ENCODE measurements at places on chromosomes 5 and 9.

GRCh38 chr5:60077292-60077691 lies 183.8 kb upstream of the PDE4D start:
- no peak for DNase-seq

DNA sequence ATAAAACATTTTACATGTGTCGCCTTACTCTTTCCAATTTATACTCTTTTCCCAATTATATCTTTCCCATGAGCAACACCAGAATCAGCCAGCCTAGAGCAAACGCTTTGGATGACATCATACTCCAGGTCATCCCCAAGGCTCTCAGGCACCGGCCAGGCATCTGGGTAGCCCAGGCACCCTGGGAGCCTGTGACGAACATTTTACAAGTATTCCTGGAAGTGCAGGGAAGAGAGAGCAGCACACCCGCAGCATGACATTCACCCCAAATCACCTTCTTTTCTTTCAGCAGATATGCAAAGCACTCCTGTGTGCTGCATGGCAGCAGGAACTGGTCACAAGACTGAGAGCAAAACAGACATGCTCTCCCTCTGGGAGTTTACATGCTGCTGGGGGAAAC lies 75.7 kb upstream of the SMIM23 start:
- no peak for DNase-seq

DNA sequence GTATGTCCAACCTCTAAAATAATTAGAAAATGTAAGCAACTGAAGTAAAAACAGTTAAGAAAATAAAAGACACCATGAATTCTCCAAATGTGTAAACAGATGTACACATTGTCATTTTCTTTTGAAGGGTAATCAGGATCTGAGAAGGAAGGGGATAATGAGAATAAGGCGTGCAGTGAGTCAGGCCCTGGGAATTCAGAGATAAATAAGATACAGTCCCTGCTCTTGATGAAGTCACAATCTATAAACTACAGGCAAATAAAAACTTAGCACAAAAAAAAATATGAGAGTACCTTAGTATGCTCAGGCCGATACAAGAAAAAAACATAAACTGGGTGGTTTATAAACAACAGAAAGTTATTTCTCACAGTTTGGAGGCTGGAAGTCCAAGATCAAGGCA lies 315.3 kb downstream of the DNAH5 start:
- no peak for DNase-seq

- no peak for DNase-seq
Observed at GRCh38 chr5:16271851-16272250, 92.3 kb upstream of the MARCHF11 start.

- DNase-seq, result no peak
Observed at GRCh38 chr5:176441921-176442323, 6.3 kb upstream of the FAF2 start.

GRCh38 chr9:10903969-10904368 lies 291.2 kb upstream of the PTPRD start:
- DNase-seq, result no peak

DNA sequence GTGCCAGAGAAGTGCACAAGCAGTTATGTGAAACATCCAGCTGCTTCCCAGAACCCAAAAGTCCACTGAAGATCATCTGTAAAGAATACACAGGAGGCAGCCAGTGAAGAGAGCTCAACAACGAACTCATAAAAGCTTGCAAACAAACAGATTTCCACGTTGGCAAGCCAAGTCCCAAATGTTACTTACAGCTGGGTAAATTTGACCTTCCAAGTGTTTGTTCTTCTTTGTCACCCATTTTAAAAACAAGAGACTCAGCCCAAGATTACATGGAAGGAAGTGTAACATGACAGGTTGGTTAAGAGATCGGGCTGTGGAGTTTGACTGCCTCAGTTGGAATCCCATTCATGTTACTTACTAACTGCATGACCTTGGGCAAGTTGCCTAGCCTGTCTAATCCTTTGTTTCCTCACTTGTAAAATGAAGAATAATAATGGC lies 174.9 kb upstream of the PAPPA start:
- DNase-seq, result no peak

- DNase-seq, result no peak
Observed at GRCh38 chr5:155047818-155048217, 34.3 kb downstream of the KIF4B start.

- DNase-seq, result no peak
Observed at GRCh38 chr9:68668127-68668526, 36.9 kb upstream of the PIP5K1B start.

- DNase-seq, result no peak
Observed at GRCh38 chr5:83925321-83925954, 204.8 kb upstream of the HAPLN1 start.

DNA sequence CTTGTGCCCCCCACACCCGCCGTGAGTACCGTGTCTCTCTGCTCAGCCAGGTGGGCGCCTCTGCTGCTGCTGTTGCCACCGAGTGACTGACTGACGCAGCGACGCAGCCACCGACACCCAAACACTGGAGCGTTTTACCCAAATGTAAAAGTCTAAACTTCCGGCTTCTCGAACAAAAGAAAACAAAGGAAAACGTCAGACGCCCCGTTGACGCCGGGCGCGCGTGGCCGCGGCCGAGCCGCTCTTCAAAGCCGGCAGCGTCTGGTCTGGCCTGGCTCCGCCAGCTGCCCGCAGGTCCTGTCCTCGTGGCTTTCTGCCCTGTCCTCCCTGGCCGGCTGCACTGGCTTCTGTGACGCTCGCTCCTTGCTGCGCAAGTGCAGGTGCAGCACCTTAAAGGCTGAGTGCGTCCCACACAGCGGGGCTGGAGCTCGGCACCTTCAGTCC lies 41.4 kb upstream of the CLPTM1L start:
- no peak for DNase-seq

- DNase-seq, result no peak
Observed at GRCh38 chr9:106172265-106172664, 477.9 kb downstream of the TMEM38B start.

DNA sequence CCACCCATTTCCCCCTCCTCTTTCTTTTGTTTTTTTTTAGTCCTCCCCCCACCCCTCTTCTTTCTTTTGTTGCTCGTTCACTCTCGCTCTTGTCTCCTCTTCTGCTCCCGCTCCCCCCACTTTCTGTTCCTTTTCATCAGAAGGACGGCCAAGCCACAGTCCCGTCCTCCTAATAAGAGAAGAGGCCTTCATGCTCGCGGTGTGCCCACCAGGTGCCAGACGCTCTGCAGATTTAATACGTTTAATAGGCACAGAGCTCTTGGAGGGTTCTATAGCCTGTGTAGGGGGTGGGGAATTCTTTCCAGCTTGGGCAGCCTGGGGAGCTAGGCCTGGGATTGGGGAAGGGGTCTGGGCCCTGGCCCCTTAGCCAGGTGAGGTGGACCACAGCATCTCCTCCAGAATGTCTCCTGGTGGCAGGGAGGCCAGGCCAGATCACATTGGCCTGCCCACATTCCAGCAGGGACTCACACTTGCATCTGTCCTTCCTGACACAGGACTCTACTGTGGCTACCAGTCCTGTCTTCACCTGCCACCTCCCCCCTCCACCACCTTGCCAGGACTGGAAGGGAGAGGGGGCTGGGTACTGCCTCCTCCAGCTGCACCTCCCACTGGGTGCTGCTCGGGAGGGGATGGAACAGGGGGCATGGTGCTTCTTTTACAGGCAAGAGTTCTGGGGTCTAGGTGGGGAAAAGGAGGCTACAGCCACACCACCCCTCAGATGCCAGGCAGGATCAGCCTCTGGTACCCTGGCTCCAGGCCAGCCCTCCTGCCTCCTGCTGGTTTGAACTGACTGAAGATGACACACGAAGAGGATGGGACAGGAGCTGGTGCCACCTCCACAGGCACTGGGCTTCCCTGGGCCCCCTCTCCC lies 6.1 kb upstream of the BARX1 start:
- DNase-seq, result no peak

GRCh38 chr5:129960831-129961230 lies 56.6 kb downstream of the CHSY3 start:
- DNase-seq, result no peak

GRCh38 chr5:165521816-165522610 lies 2016.6 kb downstream of the MAT2B start:
- no peak for DNase-seq

DNA sequence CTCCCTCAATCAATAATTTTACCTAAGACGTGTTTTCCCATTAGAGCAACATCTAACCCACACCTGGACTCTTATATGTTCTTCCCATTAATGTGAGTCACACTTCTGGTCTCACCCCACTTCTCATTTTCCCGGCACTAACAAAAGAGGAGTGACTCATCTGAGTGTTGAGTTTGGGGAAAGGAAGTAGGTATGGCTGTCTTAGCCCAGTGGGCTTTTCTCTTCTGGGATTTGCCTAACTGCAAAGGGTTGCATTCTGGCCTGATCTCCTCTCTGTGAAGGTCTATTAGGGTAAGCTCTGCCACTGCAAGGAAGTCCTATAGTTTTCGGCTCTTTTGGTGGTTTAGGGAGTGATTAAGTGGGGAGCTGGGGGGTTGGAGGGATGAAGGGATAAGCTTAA lies 195.6 kb downstream of the KIAA0825 start:
- no peak for DNase-seq

DNA sequence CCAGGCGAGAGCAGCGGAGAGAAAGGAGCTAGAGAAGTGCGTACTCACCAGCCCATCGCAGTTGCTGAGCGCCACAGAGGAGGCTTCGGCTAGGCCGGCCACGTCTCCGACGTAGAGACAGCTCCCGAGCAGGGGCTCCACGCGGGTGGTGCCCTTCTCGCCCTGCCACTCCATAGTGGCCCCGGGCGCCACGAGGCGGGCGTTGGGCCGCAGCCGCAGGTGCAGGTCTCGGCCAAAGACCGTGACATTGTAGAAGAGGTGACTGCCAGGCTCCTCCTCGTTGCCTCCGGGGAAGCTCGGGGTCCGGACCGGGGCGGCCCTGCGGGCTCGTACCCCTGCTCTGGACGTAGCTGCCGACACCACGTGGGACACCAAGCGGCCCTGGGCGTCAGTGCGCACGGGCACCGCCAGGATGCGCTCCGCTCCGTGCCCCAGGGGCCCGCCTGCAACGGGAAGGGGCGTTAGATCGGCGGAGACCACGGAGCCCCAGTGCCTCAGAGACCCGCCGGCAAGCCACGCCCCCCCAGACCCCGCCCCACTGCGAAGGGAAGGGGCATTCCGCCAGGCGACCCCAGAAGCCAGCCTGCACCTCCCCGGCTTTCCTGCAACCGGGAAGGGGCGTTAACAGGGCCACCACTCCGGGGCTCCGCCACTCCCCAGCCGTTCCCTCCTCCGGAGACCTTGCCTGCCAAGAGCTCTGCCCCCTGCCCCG lies 1.4 kb downstream of the ADAMTS2 start:
- DNase-seq, result no peak

GRCh38 chr9:130239363-130239695 lies 26.2 kb upstream of the HMCN2 start:
- DNase-seq, result no peak

DNA sequence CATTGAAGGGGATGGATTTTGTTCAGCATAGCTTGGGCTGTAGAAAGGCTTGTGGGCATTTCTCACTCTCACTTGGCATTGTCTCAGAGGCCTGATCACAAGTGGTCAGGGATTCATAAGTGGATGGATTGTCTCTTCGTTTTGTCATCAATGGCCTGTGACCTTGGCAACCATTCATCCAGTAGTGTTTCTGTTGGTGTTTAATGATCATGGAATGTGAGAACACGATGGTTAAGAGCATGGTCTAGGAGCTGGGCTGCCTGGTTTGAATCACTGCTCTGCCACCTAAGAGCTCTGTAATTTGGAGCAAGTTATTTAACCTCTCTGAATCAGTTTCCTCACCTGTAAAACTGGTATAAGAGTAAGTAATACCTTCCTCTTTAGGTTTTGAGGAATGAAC lies 430.1 kb upstream of the MEF2C start:
- no peak for DNase-seq

DNA sequence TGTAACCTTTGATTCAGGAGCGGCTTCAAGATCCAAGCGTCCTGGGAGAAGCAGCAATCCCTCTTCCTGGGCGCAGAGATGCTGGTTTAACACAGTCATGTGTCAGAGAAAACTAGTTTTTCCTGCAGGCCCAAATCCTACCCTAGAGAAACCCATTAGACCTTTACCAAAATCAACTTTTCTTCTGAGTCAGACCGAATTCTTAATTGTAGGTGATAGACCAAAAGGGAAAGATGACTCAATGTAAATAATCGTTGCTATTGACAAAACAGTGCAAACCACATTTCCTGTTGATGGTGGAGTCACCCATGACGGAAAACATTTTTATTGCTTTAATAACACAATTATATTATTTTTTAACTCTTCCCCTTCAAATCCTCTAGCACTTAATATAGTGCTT lies 40.1 kb downstream of the SLC1A1 start:
- DNase-seq, result no peak

- DNase-seq, result no peak
Observed at GRCh38 chr9:120663380-120663779, 50.9 kb downstream of the MEGF9 start.

GRCh38 chr9:130663258-130663976 lies 977 bp upstream of the PRDM12 start:
- no peak for DNase-seq

DNA sequence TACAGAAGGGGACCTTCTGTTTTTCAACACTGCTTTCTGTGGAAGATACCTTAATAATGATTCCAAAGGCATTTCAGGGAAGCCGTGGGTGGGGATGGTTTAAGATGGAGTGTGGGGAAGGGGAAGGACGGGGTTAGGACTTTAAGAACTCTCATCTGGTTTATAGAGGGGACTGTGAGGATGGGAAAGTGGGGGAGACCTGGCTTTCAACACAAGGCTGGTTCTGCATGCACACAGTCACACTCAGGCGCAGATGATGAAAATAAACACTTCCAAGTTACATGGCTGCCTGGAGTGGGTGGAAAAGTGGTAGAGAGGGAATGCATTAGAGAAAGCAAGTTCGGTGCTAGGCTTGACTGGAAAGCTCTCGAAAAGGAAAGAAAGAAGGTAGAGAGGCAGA lies 4.9 kb downstream of the MSANTD3 start:
- no peak for DNase-seq

GRCh38 chr5:146240951-146241350 lies 37.5 kb downstream of the RBM27 start:
- no peak for DNase-seq

- DNase-seq, result no peak
Observed at GRCh38 chr9:78314953-78315870, 18.3 kb downstream of the PSAT1 start.

- no peak for DNase-seq
Observed at GRCh38 chr9:122151267-122151828, 8.2 kb downstream of the NDUFA8 start.

DNA sequence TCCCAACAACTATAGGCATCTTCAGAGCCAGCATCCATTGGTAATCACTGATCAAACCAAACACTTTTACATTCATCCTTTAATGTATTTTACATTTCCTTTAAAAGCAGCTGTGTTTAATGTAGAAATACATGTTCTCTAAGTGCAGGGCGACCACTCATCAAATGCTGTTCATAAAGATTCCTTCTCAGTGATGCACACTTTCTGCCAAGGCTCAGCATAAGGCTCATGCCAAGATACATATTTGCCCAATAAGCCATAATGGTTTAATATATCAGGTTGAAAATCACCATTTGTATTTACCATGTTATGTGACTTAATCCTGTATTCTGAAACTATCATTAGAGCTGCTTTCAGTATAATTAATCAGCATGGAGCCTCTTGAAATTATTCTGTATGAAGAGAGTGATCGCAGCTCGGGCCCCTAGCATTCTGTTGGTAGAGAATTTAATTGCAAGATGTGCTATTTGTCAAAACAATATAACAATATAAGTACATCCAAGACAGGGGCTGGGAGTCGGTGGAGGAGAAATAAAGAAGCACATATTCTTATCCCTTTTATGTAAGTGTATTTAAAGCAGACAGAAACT lies 267.5 kb downstream of the EBF1 start:
- DNase-seq, result no peak

- DNase-seq, result no peak
Observed at GRCh38 chr9:22052376-22052945, 43.4 kb upstream of the CDKN2B start.

All from NCI-H187 treated with DMSO at 0.1 percent for 48 hours (cell line).